ENCODE measurements at places on chromosomes 12 and 14.

DNA sequence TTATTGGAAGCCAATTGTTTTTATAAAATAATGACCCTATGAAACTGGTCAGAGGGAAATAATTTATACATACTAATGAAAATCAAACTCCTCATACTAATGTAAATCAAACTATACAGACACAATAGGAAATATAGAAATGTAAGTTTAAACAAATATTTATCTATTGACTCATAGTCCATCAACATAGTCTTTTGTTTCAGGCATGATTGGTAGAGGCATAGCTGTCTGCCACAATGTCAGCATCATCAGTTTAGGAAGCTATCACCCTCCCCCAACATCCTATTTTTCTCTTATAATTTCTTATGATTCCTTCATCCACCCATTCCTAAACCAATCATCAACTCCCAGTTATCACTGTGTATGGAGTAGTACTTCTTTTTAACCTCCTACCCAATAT lies 117.7 kb downstream of the SLC38A6 start:
- no peak for DNase-seq

GRCh38 chr12:43306066-43306465 lies 245.9 kb downstream of the ADAMTS20 start:
- no peak for DNase-seq

DNA sequence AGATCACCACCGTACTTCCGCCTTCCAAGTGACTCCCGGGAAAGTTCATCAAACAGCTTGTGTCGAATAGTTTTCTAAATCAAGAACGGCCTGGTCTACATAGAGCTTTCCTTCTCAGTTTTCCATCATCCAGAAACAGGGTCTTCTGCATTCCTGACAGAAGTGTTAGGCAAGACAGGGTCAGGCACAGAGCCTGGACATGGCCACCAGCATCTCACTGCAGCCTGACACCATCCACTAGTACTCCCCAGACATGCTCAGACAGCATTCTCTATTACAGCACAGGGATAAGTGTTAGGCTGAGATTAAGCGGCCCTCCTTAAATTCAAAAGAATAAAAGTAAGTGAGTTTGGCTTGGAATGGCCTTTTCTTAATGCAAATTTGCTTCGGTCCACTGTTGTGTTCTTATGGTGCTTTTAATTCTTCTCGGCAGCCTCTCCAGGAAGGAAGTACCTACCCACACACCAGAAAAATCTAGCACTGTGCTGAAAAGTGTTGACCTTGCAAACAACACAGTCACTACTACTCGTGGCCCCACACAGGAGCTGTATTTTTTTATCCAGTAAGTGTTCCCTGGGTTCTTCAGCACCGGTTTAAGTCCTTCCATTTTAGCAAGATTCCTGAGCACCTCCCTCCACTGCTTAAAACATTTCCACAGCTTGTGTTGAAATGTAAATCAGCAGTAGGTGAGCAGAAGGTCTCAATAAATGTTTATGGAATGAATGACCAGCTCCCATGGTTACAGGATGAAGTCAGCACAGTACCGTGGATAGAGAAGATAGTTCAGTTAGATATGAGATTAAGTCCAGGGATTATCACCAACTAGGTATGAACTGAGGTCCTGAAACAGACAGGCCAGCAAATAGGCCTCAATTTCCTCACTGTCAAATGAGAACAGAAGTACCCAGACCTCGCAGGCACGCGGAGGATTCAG lies 44.1 kb downstream of the SETD3 start:
- DNase-seq = no peak

GRCh38 chr12:123427036-123427769 lies 9.3 kb downstream of the RILPL2 start:
- DNase-seq = peak; percentile 74

- no peak for DNase-seq
These were observed 512 bp downstream of the PDE1B start for GRCh38 chr12:54549774-54550451.

DNA sequence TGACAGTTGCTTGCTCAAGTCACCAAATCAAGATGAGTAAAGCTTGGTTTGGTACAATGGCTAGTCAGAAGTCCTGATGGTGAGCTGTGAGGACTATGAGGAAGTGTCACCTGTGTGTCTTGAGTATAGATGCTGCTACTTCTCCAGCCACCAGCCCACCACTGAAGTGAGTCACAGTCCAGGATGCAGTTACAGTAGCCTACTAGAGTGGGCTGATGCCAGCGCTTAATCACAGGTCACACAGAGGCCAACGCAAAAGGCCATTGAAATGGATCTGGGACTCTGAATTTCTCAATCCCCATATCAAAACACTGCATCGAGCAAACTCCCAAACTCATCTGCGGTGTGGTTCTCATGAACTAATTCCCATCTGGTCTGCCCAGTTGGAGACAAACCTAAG lies 223.1 kb downstream of the ANO6 start:
- no peak for DNase-seq

DNA sequence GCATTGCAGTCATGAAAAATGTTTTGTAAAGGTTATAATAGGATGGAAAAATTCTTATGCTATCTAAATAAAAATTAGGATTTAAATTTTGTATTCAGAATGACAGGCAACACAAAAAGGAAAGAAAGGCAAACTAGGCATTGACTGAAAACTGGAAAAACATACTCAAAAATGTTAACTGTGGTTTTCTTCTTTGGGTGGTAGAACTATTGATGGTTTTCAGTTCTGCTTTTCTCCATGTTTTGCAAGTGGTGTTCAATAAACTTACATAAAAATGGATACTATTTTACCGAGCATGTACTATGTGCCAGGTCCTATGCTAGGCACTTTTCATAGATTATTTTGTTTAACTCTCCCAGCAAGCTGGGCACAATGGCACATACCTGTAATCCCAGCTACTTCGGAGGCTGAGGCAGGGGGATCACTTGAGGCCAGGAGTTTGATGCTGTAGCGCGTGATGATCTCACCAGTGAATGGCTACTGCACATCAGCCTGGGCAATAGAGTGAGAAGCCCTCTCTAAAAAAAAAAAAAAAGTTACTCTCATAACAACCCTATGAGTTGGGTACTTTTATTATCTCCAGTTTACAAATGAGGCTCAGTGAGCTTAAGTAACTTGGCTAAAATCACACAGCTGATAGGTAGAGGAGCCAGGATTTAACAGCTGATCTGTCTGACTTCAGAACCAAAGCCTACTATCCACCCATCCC lies 26.3 kb upstream of the TCP11L2 start:
- no peak for DNase-seq

DNA sequence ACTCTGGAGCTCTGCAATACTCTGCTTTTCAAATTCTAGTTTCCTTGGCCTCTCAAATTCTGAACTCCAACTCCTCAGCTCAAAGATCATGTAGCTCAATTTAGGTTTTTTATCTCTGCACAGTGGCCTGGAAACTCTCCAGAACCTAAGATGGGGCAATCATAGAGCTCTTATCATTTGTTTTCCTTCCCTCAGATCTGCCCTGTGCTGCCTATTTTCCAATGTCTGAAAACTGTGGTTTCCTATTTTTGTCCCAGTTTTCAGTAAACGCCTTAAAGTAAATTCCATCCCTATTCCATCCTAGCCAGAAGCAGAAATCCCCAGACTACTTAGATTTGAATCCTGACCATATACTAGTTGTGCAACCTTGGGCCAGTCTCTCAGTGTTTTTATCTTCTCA lies 73.2 kb downstream of the CEP83 start:
- DNase-seq = no peak

GRCh38 chr14:50813544-50813863 lies 17.5 kb downstream of the NIN start:
- DNase-seq = peak; percentile 63

DNA sequence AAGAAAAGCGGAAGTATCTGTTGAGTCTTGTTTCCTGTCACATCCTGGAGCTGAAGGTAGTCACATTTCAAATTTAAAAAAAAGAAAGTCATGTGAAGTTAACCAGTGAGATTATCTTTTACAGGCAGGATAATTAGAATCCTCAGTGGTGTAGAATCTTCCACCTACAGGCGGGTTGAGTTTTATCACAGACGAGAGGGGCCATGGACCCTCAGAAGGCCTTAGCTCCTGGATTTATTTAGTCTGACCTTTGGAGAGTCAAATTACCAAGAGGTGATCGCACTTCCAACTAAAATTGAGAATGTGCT lies 13.0 kb upstream of the GNG2 start:
- DNase-seq = no peak

- DNase-seq = no peak
These were observed 81.8 kb downstream of the PRIMA1 start for GRCh38 chr14:93706360-93706955.

- no peak for DNase-seq
These were observed 19.5 kb upstream of the PPFIBP1 start for GRCh38 chr12:27504507-27504906.

- no peak for DNase-seq
These were observed 118.9 kb downstream of the ADGRD1 start for GRCh38 chr12:131072451-131073230.

DNA sequence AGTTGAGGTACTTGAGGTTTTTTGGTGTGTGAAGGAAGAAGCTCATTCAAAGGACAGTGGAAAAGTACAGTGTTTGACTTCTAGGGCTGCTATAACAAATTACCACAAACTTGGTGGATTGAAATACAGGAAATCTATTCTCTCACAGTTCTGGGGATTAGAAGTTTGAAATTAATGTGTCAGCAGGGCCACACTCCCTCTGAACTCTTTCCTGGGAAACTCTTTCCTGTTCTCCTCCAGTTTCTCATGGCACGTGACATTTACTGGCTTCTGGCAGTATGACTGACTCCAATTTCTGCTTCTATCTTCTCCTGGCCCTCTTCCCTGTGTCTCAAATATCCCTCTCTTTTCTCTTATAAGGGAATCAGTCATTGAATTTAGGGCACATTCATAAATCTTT lies 160.2 kb downstream of the CCDC91 start:
- DNase-seq = no peak

GRCh38 chr12:3473171-3473570 lies 17.8 kb upstream of the PRMT8 start:
- DNase-seq = no peak

GRCh38 chr12:67315661-67316060 lies 46.5 kb downstream of the CAND1 start:
- no peak for DNase-seq

DNA sequence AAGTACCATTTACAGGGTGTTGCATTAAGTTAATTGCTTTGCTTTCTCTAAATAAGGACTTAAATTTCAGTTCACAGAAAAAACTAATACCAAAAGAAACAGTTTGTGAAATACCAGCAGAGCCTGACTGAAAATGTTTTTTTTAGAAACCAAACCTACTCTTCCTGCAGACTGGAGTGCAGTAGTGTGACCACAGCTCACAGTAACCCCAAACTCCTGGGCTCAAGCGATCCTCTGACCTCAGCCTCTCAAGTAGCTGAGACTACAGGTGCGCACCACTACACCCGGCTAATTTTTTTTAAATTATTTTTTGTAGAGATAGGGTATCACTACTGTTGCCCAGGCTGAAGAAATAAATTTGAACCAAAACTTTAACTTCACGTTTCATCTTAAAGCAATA lies 103.5 kb upstream of the PLEKHA5 start:
- DNase-seq = no peak

GRCh38 chr14:69693801-69694729 lies 72.9 kb upstream of the SRSF5 start:
- DNase-seq = no peak

- no peak for DNase-seq
These were observed 102.8 kb downstream of the SLC5A8 start for GRCh38 chr12:101107032-101107763.

DNA sequence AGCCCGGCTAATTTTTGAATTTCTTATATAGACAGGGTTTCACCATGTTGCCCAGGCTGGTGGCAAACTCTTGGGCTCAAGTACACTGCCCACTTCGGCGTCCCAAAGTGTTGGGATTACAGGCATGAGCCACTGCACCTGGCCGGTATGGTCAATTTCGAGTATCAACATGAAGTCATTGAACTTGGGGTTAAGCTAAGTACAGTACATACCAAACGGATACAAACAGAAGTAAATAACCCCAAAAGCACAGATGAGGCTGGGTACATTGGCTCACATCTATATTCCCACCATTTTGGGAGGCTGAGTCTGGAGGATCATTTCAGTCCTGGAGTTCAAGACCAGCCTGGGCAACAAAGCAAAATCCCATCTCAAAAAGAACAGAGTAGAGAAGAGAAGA lies 13.0 kb upstream of the PSMD9 start:
- DNase-seq = no peak

DNA sequence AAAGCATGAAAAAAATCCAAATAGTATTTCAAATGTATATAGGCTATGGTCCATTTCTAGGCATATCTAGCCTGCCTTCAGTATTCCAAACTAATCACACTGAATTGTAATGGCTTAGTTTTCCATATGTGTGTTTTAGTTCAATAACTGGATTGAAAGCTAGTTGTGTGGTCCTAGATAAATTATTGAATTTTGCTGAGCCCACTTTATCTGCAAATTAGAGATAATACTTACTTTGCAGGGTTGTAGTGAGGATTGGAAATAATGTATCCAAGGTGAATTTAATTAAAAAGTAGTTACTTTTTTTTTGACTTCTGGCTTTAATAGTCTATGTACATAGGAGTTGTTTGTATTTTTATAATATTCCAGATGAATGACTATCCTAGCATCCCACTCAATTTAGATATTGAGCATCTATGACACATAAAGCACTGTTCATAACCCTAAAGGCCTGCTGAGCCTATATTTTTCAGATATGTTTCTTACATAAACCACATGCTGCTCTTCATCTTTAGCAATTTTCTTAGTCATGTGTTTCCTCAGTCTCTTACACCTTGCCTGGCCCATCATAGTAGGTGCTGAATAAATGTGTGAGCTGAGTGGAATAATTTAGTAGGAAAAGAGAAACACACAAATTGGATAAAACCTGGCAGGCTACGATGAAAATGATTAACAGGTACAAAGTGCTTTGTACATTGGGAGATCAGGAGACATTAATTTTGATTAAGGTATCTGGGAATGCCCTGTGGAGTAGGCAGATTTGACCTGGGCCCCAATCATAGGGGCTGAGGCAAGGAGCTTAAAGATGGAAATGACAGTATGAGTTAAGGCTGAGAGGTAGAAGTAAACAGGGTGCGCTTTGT lies 1.1 kb upstream of the ATP23 start:
- peak; percentile 1 for DNase-seq

DNA sequence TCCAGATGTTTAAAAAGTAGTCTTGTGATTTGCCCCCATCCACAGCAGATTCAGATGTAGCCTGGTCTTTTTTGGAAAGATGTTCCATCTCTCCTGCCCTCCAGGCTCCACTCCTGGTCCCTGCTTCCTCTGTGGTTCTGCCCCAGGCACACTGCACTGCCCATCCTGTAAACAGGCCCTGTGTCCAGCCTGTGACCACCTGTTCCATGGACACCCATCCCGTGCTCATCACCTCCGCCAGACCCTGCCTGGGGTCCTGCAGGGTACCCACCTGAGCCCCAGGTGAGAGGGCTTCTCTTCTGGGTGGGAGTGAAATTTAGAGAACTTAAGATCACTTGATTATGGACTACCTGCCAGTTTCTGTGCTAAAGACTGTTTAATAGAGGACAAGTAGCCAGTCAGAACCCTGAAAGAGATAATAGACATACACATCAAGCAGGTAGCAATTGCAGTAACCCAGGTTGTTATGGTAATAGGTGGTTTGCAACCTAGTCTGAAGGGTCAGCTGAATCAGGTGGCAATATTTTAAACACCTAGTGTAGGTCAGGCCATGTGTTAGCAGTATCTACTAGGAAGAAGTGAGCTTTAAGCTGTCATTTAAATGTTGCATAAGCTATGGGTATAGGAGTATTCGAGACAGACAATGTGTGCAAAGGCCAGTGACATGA lies 2.1 kb downstream of the RNF31 start:
- DNase-seq = no peak

- no peak for DNase-seq
These were observed 1.1 kb upstream of the RTRAF start for GRCh38 chr14:51988221-51988620.
